ENCODE measurements at places on chromosomes 13 and 19.
A peak's percentile ranks its signal among the peaks of the same experiment; 100 is the strongest.

DNA sequence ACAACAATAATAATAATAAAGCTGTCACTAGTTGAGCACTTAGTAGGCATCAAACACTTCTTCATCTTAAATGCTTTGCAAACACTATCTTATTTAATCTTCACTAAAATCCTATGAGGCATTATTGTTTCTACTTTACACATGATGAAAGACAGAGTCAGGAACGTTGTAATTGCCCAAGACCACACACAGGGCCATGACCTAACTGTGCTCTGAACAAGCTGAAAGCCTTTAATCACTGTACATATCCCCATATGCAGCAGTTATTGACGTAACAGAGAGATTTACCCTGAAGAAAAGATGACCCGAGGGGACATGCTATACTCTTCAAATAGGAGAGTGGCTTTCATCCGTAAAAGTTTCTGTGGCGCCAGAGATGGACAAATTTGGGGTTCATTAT lies 53.0 kb downstream of the SACS start:
- no peak for DNase-seq

- DNase-seq: peak; percentile 78
Observed at GRCh38 chr19:11293433-11294389, 2.2 kb upstream of the TSPAN16 start.

- DNase-seq: no peak
Observed at GRCh38 chr13:45178349-45179162, 22.3 kb downstream of the KCTD4 start.

- DNase-seq: no peak
Observed at GRCh38 chr13:88074794-88075510, 403.8 kb downstream of the SLITRK5 start.

DNA sequence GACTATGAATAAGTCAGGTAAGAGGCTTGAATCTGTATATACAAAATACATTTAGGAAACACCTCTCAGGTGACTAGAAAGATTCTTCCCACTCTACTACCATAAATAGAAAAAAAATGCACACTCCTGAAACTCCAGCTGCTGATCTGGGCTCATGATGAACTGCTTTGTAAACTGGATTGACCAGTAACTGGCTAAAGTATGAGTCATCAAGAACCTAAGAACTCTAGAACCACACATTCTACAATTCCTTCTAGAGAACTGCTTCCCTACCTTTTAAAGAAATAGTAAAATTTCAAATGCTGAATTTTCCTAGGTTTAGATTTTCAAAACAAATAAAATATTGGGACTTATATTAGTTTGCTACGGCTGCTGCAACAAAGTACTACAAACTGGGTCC lies 55.2 kb downstream of the ELF1 start:
- DNase-seq: no peak

DNA sequence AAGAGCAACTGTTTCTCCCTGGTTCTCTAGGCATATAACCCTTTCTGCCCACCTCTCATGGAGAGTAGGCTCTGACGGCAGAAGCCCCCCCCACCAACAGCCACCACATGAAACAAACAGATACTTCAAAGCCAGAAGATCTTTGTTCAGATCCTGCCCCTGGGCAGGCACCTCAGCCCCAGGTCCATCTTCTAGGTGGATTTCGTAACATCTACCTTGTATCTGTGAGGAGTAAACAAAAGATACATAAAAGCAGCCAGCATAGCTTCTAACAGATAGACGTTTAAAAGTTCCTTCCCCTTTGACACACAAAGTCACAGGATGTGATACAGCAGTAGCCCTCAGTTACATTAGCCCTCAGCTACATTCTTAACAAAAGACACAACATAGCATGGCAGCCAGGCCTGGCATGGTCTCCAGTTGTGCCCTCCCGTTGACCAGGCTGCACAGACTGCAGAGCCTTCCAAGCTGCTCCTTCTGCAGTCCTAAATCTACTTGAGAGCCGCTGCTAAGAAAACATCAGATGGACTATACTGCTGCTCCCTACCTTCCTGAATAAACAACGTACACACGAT lies 35.4 kb downstream of the BRD4 start:
- DNase-seq: no peak

DNA sequence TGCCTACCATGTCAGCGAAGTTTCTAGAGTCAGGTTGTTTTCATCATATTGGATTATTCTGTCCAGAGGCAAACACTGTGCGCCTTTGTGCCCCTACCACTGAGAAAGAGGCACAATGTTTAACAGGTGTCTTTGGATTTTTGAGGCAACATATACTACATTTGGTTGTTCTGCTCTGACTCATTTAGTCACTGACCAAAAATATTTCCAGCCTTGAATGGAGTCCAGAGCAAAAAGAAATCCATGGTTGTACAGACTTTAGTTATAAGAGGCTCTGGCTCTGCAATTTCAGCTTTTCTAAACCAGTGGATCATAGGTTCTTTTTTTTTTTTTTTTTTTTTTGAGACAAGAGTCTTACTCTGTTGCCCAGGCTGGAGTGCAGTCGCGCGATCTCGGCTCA lies 35.7 kb downstream of the LACC1 start:
- no peak for DNase-seq

DNA sequence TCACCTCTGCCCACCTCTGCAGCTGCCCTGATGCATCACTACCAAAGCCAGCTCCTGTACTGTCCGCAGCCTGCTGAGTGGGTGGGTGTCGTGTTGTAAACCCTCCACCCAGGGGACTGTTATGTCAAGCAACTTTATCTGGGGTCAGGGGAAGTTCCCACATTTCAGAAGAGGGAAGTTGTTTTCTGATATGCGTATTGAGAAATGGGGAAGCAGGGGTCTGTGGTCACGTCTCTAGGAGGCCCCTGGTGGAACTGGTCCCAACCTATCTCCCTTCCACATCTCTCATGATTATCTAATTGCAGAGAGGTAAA lies 31.2 kb downstream of the CLEC17A start:
- no peak for DNase-seq

- no peak for DNase-seq
Observed at GRCh38 chr19:5089283-5089682, 120.4 kb downstream of the KDM4B start.

DNA sequence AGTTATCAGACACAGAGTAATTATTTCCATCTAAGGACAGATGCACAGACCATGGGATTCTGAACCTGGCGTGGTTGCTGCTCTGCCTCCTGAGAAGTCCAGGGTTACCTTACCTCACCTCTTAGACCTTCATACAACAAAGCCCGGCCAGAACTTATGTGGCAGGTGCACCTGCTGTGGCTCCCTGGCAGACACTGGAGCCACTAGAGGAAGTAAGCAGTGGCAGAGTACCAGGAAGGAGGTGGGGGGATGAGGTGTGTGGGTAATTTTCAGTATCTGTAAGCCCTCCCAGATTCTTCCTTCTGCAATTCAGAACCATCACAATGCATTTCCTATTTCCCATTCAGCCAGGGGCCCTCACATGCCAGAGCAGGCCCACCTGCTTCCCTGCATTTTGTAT lies 106.1 kb upstream of the DOCK9 start:
- no peak for DNase-seq

GRCh38 chr19:38583219-38583984 lies 34.4 kb downstream of the MAP4K1 start:
- DNase-seq: no peak

- no peak for DNase-seq
Observed at GRCh38 chr13:33480561-33480960, 195.0 kb upstream of the STARD13 start.

DNA sequence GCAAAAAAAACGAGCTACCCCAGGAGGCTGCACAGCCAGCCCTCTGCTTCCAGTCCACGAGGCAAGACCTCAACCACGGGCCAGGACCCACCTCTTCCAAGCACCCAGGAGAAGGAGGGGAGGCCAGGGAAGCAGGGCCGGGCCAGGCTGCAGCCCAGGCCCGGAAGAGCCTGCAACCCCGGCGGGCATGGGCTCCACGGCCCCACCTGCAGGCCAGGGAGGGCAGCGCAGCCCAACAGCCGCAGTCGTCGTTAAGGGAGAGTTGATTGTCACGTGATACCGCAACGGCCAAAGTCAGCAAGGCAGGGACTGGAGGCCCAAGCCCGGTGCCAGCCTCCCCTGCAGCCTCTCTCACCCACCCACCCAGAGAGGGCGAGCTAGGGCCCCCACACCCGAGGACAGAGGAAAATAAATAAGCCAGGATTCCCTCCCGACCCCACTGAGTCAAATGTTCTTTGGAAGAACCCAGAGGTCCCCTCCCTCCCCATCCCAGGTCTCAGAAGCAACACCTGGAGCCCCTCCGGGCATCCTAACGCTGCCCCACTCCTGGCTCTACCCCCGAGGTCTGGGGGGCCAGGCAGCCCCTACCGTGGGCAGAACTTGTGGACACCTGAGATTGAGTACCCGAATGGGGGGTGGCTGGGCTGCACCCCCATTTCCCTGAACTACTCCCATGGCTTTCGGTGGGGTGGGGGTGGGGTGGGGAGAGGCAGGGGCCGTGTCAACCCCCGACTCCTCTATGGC lies 5.2 kb upstream of the REXO1 start:
- DNase-seq: no peak

Data from cerebellar nuclear complex (tissue), 1 donor.